ENCODE measurements at places on chromosomes 7 and 10.

GRCh38 chr10:44180321-44181168 is 204.4 kb downstream of the CXCL12 start:
- peak; percentile 12 for DNase-seq

DNA sequence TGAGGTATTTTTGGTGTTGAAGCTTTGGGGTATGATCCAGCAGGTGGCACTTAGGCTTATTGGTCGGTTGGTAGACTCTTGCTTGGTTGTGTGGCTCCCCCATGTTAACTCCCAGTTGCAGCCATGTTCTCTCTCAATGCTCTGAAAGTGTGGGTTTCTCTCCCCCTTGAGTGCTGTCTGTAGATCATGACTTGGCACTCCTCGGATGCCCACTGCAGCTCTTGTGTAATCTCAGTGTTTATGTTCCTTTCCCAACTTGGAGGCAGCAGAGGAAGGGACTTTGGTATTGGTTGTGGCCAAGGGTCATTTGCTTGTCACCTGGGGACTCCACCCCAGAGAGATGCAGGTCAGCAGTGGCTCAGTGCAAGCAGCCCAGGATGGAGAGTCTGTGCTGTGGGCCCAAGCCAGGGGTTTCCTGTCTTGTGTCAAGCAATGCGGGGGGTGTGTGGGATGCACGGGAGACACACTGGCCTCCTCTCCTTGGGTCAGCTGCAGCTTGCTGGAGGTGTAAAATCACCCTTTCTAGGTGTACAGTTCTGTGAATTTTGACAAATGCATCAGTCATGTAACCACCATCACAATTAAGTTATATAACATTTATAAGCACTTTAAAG is 36.9 kb downstream of the PIK3CG start:
- DNase-seq: no peak

DNA sequence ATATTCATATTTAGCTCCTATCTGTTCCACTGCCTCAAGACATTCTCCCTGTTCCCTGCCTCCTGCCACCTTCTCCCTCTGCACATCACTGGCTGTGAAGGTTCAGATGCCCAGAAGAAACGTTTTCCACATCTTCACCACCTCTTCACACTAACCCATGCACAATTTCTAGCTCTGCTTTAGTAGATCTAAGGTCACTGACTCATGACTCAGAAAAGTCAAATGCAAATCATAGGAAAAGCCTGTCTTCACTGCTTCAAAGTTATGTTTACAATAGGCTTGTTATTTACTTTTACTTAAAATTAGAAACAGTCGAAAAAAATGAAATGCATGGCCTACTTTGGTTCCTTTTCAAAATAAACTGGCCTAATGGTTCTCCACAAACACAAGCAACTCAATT is 2.5 kb downstream of the SCRN1 start:
- DNase-seq: no peak

DNA sequence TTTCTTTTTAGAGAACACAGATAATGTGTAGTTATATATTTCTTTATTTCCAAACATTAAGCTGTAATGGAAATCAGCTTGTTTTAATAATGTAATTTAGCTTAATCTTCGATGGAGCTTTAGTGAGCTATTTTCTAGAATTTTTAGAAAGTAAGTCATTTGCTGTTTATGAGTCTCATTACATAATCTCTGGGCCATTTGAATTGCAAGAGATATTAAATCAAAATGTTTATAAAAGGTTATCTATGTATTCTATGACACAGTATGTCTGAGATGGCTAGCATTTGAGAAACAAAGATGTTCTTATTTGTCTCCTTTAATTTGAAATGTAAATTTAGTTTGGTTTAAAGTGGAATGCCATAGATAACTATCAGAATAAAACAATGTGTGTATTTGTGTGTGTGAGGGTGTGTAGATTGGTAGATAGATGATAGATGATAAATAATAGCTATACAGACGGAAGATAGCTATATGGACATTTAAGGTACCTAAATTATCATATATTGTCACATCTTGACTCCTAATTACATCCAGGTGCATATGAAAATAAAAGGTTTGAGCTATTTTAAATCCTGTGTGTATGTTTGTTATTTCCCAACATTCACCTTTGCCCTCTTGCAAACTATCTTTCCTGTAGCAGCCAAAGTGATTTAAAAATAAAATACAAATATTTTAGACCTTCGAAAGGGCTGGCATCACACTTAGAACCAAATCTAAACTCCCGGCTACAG is 478.0 kb upstream of the KLF6 start:
- DNase-seq: no peak

GRCh38 chr7:44489955-44490350 is 505 bp downstream of the NUDCD3 start:
- DNase-seq: no peak

DNA sequence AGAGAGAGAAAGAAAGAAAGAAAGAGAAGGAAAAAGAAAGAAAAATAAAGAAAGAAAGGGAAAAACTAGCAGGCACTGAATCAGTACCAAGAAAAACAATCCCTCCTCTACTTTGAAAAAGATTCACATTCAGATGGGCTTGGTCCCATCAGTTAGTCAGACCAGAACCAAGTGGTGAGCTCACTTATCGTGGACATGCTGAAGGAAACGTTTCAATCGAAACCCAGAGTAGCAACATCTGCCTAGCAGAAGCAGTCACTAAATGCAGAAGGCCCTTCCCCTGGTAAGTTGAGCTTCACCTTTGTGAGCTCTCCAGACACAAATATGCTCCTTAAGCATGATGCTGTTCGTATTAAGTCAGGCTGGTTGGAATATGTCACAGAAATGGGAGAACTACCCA is 167.7 kb downstream of the TRIL start:
- no peak for DNase-seq

DNA sequence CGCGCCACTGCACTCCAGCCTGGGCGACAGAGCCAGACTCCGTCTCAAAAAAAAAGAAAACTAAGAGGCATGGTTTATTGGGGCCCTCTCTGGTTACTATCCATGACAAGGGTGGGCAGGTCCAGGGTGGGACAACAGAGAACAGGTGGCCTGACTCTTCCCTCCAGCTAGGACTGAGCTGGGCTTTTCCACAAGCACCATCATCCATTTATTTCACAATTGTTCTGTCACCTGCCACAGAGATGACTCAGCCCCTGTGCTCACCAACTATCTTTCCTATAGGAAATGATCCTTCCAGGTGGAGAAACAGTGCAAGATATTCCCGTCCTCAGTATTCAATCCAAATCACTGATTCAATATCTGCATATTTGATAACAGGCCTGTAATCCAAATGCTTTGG is 44.9 kb upstream of the MYL10 start:
- DNase-seq: no peak

DNA sequence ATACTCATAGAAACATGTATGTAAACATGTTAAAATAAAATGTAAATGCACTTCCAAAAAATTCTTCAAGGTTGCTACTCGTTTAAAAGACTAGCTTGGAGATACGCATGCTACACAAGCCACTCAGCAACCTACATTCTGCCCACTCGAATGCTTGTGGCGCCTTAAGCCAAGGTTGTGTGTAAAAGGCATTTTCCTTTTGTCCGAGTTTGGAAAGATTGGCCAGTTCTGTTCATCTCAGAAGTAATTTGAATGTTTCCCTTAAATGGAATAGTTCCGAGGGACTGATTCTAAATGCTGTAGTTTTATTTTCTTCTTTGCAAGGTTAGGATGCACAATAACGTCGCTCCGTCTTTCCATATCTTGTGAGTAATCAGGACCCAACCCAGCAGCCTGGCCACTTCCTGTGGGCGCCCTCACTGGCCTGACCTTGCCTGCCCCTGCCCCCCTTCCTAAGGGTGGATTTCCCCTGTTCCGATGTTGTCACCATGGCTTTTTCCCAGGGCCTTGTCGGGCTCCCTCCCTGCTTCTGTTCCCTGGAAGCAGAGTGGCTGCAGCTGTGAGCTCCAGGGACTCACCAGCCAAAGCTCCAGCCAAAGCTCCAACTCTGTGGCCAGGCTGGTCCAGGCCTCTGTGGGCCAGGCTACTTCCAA is 70.6 kb downstream of the PTPRE start:
- DNase-seq: no peak

GRCh38 chr7:389911-390601 is 100.1 kb downstream of the FOXL3 start:
- no peak for DNase-seq

DNA sequence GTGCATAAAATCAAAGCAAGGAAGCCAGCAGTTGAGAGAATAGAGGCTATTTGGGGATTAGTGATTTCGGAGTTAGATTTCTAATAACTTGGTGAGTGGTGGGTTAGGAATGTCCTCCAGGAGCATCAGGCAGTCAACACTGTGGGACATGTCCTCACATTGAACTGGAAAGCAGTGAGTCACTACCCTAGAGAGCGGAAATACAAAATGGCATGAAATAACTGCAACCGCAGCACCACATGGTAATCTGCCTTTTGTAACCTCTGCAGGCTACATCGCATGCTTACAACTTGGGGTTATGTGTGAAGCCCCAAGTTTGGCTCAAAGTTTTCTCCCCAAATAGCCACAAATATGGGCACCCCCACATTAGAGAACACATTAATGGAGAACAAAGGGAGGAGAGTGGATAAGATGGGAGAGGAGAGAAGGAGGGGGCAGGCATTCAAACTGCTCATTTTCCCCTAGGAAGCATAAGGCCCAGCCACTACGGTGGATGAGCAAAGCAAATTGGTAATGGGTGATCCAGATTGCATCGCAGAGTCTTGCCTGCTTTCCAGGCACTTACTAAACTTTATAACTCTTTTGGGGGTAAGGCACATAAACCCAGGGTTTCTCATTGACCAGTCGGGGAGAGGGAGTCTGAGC is 22.0 kb upstream of the SLF2 start:
- peak; percentile 76 for DNase-seq

DNA sequence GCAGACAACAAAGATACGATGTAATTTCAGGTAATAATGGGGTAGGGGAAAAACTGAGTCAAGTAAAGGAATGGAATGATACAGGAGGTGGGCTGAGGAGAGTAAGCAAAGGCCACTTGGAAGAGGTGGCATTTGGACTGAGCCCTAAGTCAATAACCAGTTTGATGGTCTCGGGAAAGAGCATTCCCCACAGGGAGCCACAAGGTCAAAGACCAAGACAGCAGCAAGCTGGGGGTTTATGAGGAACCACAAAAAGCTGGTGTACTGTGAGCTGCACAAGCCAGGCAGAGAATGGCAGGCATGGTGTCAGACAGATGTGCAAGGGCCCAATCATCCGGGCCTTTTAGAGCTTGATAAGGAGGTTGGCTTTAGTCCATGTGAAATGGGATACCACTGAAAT is 98.7 kb downstream of the NOC3L start:
- DNase-seq: no peak

- DNase-seq: no peak
These were observed 828.8 kb upstream of the MBL2 start for GRCh38 chr10:53601260-53601875.

- DNase-seq: peak; percentile 53
These were observed 64.6 kb upstream of the STEAP1B start for GRCh38 chr7:22564511-22565045.

GRCh38 chr10:124414076-124414475 is 4.6 kb downstream of the OAT start:
- DNase-seq: no peak

- DNase-seq: no peak
These were observed 131.7 kb downstream of the SORCS1 start for GRCh38 chr10:107032700-107033401.

DNA sequence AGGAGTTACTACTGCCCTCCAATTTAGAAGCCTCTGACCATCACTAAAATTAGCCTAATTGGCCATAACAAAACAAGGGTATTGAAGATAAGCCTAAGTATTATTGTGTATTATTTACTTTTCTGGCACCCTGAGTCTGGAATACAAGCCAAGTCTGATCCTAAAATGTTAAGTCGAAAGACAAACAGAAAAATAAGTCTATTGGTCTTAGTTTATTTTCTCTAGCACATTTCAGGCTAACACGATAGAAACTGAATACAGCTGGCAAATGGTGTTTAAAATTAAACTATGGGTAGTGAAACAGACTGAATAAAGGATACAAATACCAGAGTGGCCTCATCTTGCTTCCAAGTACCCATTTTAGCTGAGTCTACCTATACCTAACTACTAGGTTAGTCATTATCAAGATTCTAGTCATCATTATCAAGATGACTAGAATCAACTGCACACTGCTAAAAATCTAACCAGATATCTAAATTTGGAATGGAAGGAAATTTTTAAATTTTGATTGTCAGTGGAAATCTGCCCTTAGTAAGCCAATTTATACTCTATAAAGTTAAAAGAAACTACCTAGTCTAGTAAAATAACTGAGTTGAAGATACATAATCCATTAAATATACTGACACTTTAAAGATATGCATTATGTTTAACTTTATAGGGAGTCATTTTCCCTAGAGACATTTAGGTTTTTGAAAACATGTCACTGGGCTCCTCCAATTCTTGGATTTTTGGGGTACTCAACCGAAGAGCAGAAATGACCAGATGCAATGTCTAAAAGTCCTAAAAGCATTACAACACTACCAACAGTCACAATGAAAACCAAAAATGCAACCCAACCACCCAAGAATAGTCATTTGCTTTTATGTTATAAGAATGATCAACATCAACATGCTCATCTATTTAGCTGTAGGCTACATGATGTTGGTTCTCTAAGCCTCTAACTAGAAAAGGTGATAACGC is 80.9 kb downstream of the NT5C2 start:
- no peak for DNase-seq

DNA sequence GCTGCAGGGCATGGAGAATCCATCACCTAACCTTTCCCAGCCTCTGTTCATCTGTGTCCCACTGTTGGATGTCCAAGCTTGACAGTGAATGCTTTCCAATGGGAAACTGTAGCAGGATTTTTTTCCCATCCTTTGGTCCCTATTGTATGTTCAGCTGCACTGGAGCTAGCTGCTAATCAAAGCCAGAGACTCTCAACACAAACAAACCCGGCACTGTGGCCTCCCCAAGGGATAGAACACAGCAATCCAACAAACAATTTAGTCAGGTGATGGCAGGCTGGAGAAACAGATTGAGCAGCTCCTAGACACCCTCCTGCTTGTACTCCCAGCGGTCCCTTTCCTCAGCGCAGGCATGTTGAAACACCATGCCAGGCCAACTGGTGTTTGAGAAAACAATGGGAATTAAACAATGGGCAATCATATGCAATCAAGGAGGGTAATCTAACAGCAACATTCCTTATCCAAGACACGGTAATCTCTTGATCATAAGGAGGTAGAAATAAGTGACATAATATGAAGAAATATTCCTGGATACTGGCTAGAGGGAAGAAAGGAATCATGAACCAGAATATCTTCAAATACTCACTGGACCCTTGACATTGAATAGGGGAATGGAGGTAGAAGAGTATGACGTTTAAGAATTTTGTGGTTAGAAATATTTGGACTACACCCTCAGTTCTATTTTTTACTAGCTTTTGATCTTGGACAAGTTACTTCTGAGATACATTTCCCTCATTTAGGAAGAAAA is 15.0 kb downstream of the PTN start:
- no peak for DNase-seq

DNA sequence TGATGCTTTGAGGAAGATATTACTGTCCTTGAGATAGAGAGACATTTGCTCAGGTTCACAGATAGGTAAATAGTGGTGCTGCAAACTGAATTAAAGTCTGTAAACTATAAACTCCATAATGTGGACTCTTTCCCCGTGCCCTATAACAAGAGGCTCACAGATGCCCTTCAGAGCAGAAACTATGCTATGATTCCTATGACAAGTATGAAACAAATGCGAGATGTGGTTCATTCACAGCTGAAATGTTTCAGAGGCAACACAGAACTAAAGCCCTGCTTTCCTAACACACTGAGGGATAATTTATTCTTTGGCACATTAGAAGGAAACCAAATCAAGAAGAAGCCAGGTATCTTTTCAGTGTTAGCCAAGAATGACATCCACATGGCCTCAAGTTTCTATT is 13.4 kb downstream of the CHUK start:
- DNase-seq: no peak

- no peak for DNase-seq
These were observed 69.4 kb downstream of the C1GALT1 start for GRCh38 chr7:7251742-7252141.

GRCh38 chr7:80247144-80247543 is 112.5 kb downstream of the GNAI1 start:
- DNase-seq: no peak
